Kidney (tissue), 22 donors: ENCODE measurements at places on chromosomes 2 and 18.

- no peak for DNase-seq
These were observed 15.2 kb upstream of the CHRNA1 start for GRCh38 chr2:174779361-174779928.

GRCh38 chr18:21241301-21242048, 557 bp upstream of the GREB1L start:
- peak; percentile 80 for DNase-seq

GRCh38 chr2:48183991-48184390, 277.7 kb upstream of the FBXO11 start:
- no peak for DNase-seq

GRCh38 chr2:40244675-40245074, 207.2 kb downstream of the SLC8A1 start:
- peak; percentile 51 for DNase-seq
